Fibroblast of skin of left quadriceps (primary cell): ENCODE measurements at places on chromosomes 11 and 22.

DNA sequence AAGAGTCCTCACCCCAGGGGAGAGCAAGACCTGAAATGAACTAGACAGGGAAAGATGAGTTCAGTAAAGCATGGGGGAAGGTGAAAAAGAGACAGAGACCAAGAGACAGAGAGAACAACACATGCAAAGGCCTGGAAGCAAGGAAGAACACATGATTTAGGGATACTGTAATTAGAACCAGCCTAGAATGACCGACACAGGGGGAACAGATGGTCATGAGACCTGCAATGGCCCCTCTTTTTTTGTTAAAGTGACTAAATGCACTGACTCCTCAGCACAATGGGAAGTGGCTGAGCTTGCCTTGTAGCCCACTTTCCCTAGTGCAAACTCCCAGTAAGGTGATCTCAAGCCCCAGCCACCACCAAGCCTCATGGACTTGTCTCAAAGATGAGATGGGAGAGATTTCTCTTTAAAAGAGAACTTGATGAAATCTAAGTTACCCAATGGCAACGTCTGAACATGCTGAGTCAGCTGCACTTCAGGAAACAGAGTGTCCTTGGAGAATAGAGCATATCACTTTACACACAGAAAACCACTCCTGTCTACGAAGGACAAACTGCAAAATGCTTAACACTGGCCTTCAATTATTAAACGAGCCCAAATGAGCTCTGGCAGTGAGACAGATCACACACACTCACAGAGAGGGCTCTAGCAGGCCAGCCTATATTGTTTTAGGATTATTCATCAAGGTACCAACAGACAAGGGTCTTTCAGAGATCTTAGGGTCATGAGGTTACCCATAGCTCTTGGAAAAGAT, 91.0 kb downstream of the SERGEF start:
- peak; percentile 42 for DNase-seq

- DNase-seq: no peak
Observed at GRCh38 chr11:117412176-117412575, 84.5 kb downstream of the CEP164 start.

DNA sequence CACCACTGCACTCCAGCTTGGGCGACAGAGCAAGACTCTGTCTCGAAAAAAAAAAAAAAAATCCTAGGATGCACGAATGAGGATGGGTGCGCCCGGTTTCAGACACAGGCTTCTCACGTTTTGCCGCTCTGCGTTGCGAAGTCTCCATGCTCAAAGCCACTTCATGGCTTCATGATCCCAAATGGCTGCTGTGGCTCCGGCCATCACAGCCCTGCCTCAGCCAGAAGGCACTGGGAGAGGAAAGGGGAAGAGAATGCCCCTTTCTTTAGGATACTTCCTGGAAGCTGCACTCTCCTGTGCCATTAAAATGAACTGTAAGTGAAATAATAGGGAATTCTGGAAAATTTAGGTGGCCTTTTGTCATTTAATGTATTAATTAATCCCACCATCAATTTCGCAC, 116.4 kb upstream of the ANO1 start:
- DNase-seq: no peak

GRCh38 chr11:113189909-113190667, 124.3 kb upstream of the TTC12 start:
- peak; percentile 92 for DNase-seq

- DNase-seq: no peak
Observed at GRCh38 chr22:37913233-37913721, 7.2 kb downstream of the MICALL1 start.

- DNase-seq: no peak
Observed at GRCh38 chr11:70398834-70399680, 728 bp downstream of the CTTN start.

GRCh38 chr22:36238373-36239149, 766 bp downstream of the APOL2 start:
- no peak for DNase-seq

GRCh38 chr11:60880643-60881282, 13.4 kb downstream of the ZP1 start:
- no peak for DNase-seq

GRCh38 chr22:48503876-48504275, 1323.8 kb downstream of the BRD1 start:
- no peak for DNase-seq

DNA sequence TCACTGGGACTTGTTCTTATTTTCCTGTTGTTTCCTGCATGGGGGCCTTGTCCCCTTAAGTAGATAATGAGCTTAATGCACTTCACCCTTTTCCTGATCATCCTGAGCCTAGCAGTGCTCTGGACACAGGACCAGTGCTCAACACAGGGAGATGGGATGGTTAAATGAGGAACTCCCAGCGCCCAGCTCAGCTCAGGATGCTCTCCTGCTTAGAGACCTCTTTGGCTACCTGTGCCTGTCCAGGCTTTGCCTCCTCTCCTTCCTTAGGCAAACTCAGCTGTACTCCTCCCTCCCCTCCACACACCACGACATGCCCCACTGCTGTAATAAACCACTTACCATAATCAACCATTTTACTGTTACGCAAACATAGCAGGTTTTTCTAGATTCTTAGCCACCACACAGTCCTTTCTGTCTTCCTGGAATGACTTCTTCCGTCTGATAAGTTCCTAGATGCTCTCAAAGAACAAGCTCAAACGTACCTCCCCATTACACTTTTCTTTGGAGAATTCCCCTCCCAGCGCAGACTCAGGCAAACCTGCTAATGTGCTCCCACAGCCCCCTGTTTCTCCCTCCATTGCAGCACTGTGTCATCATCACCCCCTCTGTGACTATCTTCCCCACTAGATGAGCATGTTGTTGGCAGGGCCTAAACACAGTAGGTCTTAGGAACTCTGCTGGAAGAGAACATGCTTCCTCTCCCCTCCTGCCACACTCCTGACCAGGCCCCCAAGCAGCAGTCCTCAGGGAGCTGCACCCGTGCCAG, 113.6 kb downstream of the MICAL2 start:
- no peak for DNase-seq

GRCh38 chr22:37267135-37267587, 15.1 kb upstream of the CYTH4 start:
- no peak for DNase-seq

GRCh38 chr22:37012262-37012904, 6.9 kb downstream of the TST start:
- no peak for DNase-seq

GRCh38 chr11:75523189-75523588, 2.6 kb downstream of the GDPD5 start:
- no peak for DNase-seq

GRCh38 chr11:43992834-43993637, 50.6 kb downstream of the C11orf96 start:
- DNase-seq: no peak

GRCh38 chr22:48863965-48864528, 963.6 kb downstream of the BRD1 start:
- no peak for DNase-seq

GRCh38 chr11:123544631-123545375, 109.6 kb downstream of the SCN3B start:
- DNase-seq: no peak
